Bone marrow (tissue), 2 donors: ENCODE measurements at places on chromosomes 5 and 9.

GRCh38 chr9:121296213-121297127 is 28.5 kb downstream of the GSN start:
- no peak for DNase-seq

DNA sequence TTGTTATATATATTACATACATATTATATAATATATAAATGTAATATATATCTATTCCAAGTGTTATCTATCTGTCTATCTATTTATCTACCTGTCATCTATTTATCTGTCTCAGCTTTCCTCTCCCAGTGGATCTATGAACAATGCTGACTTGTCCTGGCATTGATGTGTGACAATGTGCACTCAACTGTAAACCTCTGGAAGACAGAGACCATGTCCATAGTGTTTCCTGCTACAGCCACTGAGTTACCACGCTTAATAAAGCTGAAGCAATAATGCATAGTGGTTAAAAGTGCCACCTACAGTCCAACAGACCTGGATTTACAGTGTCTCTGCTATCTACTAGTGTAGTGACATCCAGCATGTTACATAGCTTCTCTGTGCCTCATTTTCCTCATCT is 57.2 kb upstream of the TMED7 start:
- DNase-seq: no peak

GRCh38 chr5:33309536-33310345 is 131.0 kb upstream of the TARS1 start:
- DNase-seq: no peak

GRCh38 chr5:171268700-171269620 is 40.1 kb upstream of the TLX3 start:
- no peak for DNase-seq

- no peak for DNase-seq
Observed at GRCh38 chr5:143156086-143156485, 247.4 kb downstream of the NR3C1 start.

- no peak for DNase-seq
Observed at GRCh38 chr9:78671785-78672184, 374.9 kb downstream of the PSAT1 start.

- DNase-seq: peak; percentile 59
Observed at GRCh38 chr9:35616681-35617459, 1.3 kb downstream of the CD72 start.
